Anterior cingulate cortex (tissue), 58 donors: ENCODE measurements at places on chromosomes 1 and 21.

- no peak for DNase-seq
These were observed 6.9 kb upstream of the NUAK2 start for GRCh38 chr1:205328476-205328875.

- no peak for DNase-seq
These were observed 19.4 kb downstream of the SLC26A9 start for GRCh38 chr1:205923651-205924459.

GRCh38 chr21:22806278-22806677 is 1808.1 kb downstream of the NCAM2 start:
- DNase-seq: no peak

DNA sequence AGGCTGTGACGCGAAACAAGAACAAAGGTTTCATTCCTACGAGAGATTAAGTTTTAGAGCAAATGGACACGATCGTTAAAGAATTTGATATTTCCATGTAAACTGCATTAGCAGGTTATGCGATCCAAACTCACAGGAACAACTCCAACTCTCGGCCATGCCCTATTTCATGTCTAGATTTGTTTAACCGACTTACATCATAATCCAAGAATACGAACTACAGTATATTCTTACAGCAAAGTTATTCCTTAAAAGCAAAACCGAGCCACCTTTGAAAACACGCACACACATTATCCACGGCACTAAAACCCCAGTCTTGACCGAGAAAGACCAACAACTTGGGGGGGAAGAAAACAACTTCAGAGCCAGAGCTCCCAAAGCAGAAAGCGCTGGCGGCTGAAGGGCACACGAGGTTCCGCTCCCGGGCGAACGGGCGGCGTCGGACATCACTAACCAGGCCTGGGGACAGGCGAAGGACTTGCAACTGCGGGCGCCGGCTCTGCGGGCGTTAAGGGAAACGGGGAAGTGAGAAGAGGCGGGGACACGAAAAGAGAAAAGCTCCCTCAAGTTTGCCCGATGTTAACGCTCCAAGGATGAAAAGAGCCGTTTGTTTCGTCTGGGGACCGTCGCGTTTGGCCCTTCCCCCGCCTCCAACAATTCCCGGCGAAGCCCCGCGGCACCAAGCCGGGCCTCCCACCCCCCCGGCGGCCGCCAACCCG is 690 bp downstream of the B3GALNT2 start:
- peak; percentile 66 for DNase-seq

DNA sequence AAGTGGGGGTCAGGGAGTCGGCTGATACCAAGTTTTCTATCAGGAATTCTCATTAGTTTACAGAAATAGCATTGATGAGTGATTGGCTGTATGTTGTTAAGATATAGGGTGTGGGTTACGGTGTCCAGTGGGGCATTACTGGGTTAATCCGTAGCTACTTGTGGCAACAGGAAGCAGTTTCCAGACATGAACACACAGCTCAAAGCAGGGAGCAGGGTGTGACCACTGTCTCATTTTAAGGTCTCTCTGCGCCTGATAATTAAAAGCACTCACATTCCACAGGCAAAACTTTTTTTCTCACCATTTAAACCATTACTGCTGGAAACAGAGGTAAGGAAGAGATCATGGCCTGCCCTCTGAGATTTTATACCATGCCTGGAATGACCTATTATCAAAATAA is 114.9 kb downstream of the SIK1 start:
- no peak for DNase-seq

DNA sequence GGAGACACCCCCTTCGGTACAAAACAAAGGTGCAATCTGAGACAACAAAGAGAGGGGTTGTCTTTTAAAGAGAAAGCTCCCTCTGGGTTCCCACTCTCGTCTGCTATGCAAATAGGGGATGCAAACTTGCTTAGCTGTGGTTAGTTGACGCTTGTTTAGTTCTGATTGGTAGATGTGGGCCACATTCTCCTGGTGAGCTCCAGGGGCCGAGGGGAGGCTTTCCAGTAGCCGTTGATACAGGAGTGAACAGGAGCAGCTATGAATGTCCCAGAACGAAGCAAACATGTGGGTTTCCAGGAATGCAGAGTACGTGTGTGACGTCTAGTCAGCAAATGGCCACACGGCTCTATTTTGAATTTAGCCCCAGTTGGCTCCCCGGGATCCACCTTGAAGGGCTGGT is 14.7 kb downstream of the TFF2 start:
- no peak for DNase-seq

GRCh38 chr1:118257946-118258345 is 72.9 kb upstream of the SPAG17 start:
- no peak for DNase-seq

DNA sequence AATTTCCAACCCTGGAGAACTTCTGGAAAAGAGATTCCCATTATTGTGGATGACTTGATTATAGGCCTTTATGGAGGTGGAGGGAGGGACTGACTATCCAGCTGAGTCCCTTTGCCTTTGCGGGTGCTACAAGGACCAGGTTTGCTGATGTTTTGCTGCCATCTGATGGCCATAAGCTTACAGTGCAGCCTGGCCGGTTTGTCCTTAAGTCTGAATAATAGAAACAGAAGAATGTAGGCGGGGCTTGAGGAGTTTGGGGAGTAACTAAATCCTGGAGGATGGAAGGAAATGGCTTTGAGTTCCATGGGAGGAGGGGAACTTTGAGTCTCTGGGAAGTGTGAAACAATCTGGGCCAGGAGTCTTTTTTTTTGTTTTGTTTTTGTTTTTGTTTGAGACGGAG is 55.7 kb upstream of the CD1D start:
- peak; percentile 53 for DNase-seq

- no peak for DNase-seq
These were observed 6.5 kb downstream of the MEX3A start for GRCh38 chr1:156075775-156076204.

GRCh38 chr1:160094291-160094625 is 4.2 kb downstream of the IGSF8 start:
- DNase-seq: no peak

DNA sequence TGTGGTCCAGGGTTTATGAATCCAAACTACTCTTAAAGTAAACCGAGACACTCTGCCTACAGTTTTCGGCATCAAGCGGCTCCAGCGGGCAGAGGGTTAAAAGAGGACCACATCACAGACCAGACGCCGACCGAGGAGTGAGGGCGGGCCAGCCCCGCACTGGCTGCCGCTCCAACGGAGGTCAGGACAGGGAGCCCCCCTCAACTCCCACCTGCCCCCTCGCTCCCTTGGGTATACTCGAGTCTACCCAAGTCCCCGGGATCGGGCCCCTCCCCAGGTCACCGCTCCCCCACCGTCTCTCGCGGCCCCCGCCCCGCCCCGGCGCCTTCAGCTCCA is 312 bp downstream of the ARNT start:
- DNase-seq: no peak

DNA sequence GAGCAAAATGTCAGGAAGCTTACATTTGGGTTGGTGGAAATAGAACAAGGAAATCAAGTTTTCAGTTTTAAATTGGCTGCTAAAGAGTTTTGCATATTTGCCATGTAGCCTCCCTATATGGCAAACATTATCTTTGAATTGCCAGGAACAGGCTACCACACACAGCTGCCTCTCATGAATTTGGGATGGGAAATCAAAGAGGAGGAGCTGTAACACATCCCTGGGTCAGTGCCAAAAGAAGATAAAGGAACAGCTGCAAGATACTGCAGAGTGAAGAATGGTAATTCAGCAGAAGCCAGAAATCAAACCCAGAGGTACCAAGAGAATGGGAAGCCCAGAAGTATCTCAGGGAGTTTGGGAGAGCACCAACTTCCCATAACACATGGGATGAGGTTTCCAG is 18.6 kb upstream of the RASAL2 start:
- no peak for DNase-seq

DNA sequence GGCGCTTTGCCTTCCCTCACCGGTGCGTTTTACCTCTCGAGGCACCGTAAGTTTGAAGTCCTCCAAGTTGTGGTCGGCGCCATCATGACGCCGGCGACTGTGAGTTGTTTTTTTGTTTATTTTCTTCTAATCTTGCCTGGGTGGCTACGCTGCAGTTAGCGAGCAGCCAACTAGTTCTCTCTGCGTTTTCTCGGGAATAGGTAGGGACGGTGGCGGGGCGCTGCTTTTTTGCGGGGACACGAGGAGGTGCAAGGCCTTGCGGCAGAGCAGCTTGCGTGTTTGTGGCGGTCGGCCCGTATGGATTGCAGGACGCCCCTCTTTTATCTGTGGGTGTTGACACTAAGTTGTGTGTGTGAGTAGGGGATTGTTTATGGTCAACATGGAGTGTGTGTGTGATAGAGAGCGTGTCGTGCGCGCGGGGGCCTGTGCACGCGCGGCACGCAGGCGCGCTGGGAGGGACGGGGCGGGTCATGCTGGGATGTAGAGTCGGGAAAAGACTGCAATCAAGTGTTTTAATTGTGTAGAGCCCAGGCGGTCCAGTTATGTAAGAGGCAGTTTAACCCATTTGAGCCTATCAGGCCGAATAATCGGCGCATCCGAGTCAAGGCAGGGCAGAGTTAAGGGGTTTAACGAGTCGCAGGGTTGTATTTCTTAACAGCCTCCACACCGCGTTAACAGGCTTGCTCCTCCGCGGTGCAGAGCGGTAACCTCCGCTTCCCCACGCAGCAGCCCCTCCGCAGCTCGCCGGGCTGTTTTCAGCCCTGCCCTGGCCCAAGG is 1.2 kb upstream of the NEGR1 start:
- peak; percentile 58 for DNase-seq

GRCh38 chr1:92315766-92316599 is 17.1 kb downstream of the RPAP2 start:
- no peak for DNase-seq

DNA sequence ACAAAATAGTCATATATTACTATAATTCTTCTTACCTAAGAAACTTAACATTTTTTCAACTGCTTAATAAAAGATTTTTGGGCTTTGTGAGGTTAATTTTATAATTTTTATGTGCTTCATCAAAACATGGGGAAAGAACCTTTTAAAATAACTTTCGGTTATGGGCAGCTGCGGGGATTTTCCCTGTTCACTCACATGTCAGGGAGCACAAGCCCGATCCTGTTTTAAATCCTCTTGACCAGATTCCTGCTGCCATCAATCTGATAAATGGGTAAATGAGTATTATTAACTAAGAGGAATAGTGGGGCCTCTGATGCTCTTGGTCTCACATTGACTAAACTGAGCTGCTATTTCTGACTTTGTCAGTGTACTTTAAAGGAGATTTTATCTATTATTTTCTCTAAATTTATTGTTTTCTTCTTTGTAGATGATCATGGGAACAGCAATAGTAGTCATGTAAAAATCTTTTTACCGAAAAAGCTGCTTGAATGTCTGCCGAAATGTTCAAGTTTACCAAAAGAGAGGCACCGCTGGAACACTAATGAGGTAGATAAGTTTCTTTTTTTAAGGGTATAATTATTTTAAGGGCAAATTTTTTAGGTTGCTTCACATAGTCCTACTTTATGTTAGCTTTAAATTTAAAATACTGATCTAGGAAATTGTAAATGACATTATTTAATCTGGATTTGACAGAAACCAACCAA is 39.6 kb downstream of the CAMTA1 start:
- no peak for DNase-seq

- no peak for DNase-seq
These were observed 28.3 kb downstream of the SLC30A7 start for GRCh38 chr1:100924212-100924611.

GRCh38 chr21:31987696-31988095 is 114.9 kb downstream of the HUNK start:
- no peak for DNase-seq

DNA sequence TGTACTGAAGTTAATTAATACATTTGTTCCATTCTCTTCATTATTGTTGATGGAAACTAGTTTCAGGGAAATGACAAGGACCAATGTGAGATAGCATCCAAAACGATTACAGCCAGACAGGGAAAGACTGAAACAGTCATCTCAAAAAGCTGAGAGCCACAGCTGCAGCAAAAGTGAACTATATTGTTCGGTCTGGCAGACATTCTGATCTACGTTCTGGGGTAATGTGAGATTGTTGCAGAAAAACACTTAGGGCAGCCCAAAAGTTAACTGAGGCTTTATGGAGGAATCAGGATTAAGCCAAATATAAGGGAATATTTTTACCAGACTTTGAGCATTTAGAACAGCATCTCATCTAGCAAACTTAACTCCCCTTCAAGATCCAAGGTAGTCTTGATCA is 112.9 kb downstream of the LRRC40 start:
- DNase-seq: no peak

GRCh38 chr1:199272628-199273086 is 633.8 kb downstream of the PTPRC start:
- DNase-seq: no peak

DNA sequence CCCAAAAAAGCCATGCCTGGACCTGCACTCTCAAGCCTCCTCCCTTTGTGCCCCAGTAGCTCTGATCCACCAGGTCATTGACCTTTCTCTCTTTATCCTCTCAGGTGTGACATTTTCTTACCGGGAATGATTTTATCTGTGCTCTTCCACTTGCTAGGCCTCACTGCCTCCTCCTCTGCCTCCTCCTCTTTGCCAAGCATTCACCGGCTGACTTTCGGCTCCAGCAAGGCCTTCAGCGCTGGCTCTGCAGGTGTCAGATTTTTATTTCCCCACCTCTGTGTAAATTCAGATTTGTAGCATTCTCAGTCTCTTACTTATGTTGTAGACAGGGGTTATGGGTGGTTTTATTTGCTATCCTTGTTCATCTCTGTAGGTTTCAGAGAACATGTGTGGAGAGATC is 91.5 kb downstream of the ST6GALNAC5 start:
- no peak for DNase-seq

DNA sequence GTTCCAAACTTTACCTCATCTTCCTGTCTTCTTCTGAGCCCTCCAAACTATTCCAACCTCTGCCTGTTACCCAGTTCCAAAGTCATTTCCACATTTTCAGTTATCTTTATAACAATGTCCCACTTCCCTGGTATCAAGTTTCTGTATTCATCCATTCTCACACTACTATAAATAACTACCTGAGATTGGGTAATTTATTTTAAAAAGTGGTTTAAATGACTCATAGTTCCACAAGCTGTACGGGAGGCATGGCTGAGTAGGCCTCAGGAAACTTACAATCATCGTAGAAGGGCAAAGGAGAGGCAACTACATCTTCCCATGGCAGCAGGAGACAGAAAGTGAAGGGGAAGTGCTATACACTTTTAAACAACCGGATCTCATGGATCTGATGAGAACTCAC is 428.5 kb upstream of the RGS18 start:
- DNase-seq: no peak

GRCh38 chr1:223038288-223039006 is 104.6 kb downstream of the TLR5 start:
- no peak for DNase-seq

GRCh38 chr1:22231995-22232690 is 89.2 kb upstream of the WNT4 start:
- no peak for DNase-seq

GRCh38 chr1:183285746-183286145 is 99.7 kb downstream of the LAMC2 start:
- DNase-seq: no peak

GRCh38 chr1:39717809-39718208 is 20.9 kb upstream of the PPIE start:
- no peak for DNase-seq

- no peak for DNase-seq
These were observed 23.8 kb downstream of the PLA2G2A start for GRCh38 chr1:19955534-19956170.
